Panc1 (cell line): ENCODE measurements at places on chromosomes 16 and 17. TPM values are rescaled to one million over a fixed set of nuclear protein-coding genes. Genes with fewer than 3 reads are reported as not detected.

Gene ACSM3
- 0.44 TPM for total RNA-seq

Gene KRTAP9-2
- not detected for total RNA-seq

Gene JPT2
- 200 TPM for total RNA-seq

Gene TBC1D26
- 0.05 TPM for total RNA-seq

GRCh38 chr16:59880611-59881010, 1146.5 kb upstream of the GOT2 start:
- no peaks in the 10 kb centered on the region for H3K27me3 ChIP-seq
- no peaks in the 10 kb centered on the region for H3K4me1 ChIP-seq
- H3K36me3 ChIP-seq = no peaks in the 10 kb centered on the region
- DNase-seq = no peak
- no peak overlapping the region for H3K4me3 ChIP-seq

- no peak for DNase-seq
- H3K27ac ChIP-seq = no peak overlapping the region
- H3K4me3 ChIP-seq = no peak overlapping the region
- H3K4me1 ChIP-seq = peaks cover 4% of the 10 kb centered on the region
- no peaks in the 10 kb centered on the region for H3K27me3 ChIP-seq
- no peaks in the 10 kb centered on the region for H3K36me3 ChIP-seq
These were observed 12.4 kb downstream of the ITGB3 start for GRCh38 chr17:47265983-47266541.
